ENCODE measurements at places on chromosomes 7 and 10. TPM values are rescaled to one million over a fixed set of nuclear protein-coding genes. Genes with fewer than 3 reads are reported as not detected.

Gene SMO
- 20.0 TPM for total RNA-seq

Gene ANK3
- 21.1 TPM for total RNA-seq

Gene HPS1
- total RNA-seq, result 29.0 TPM

Gene ZNF425
- total RNA-seq, result 7.1 TPM

GRCh38 chr10:63375859-63376258 lies 89.9 kb downstream of the JMJD1C start:
- H3K4me3 ChIP-seq, result no peak overlapping the region
- no peak overlapping the region for H3K27ac ChIP-seq
- H3K27me3 ChIP-seq, result no peaks in the 10 kb centered on the region
- no peak for DNase-seq
- peaks cover 6% of the 10 kb centered on the region for H3K4me1 ChIP-seq
- peaks cover 6% of the 10 kb centered on the region for H3K36me3 ChIP-seq

DNA sequence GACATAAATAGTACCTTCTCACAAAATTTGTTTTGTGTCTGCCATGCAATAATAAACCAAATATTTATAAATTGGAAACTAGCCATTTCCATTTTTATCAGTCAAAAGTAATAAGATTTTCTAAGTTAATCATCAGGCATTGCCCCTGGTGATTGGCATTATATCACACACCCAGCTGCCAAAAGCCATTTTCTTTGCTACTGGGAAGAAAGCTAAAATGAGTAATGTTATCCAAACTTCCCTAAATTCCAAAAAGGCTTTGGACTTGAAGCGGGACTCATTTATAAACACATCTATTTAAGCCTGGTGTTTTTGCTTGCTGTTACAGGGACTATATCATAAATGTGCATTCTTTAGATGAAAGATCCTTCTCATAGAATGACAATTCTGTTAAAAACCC lies 86.0 kb downstream of the AKR1D1 start:
- no peak overlapping the region for H3K4me3 ChIP-seq
- no peak overlapping the region for H3K27ac ChIP-seq
- no peaks in the 10 kb centered on the region for H3K27me3 ChIP-seq
- DNase-seq, result no peak

- peaks cover 6% of the 10 kb centered on the region for H3K4me1 ChIP-seq
- no peak overlapping the region for H3K4me3 ChIP-seq
- no peak overlapping the region for H3K27ac ChIP-seq
- no peaks in the 10 kb centered on the region for H3K36me3 ChIP-seq
- DNase-seq, result no peak
Measured at GRCh38 chr7:102859084-102859798, 53.6 kb upstream of the LRRC17 start.

DNA sequence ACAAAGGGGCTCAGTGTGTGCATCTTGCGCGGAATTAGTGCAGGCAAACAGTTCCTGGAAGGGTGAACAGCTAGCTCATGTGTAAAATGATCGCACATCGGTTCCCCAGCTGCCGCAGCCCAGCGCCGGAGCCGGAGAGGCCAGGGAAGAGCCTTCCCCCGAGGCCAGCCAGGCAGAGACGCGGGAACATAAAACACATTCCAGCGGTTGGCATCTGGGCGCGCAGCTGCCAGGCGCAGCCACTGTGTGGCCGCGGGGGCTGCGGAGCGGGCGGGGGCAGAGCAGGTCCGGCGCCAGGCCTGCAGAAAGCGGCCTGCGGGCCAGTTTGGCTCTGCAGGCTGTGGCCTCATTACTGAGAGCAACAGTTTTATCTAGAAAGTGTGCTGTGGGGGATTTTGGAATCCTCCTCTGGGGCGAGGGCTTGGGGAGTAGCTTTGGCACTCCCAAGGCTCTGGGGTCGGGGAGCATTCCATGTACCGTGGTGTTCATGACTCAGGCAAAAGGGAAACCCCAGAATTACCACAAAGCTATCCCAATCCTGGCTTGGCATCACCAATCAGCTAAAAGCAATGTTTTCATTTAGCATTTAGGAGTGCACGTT lies 74.3 kb downstream of the SAMD9 start:
- H3K27me3 ChIP-seq, result no peaks in the 10 kb centered on the region
- peaks cover 22% of the 10 kb centered on the region for H3K4me1 ChIP-seq
- H3K4me3 ChIP-seq, result peak overlapping the region; percentile 42
- H3K36me3 ChIP-seq, result no peaks in the 10 kb centered on the region
- H3K27ac ChIP-seq, result peak overlapping the region; percentile 90

DNA sequence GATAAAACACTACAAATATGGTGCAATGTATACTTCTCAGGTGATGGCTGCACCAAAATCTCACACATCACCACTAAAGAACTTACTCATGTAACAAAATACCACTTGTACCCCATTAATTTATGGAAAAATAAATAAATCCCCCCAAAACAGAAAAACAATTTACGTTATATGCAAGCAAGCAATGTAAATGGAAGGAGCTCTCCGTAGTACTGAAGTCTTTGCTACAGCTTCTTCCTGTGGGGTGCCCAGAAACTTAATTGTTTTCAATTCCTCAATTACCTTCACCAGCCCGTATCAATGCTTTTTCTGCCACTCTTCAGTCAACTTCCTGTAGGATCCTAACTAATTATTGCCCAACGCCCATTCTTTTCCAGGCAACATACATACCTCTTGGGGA lies 138.1 kb downstream of the RELN start:
- DNase-seq, result peak; percentile 3
- H3K4me1 ChIP-seq, result no peaks in the 10 kb centered on the region
- no peak overlapping the region for H3K27ac ChIP-seq
- no peaks in the 10 kb centered on the region for H3K36me3 ChIP-seq

DNA sequence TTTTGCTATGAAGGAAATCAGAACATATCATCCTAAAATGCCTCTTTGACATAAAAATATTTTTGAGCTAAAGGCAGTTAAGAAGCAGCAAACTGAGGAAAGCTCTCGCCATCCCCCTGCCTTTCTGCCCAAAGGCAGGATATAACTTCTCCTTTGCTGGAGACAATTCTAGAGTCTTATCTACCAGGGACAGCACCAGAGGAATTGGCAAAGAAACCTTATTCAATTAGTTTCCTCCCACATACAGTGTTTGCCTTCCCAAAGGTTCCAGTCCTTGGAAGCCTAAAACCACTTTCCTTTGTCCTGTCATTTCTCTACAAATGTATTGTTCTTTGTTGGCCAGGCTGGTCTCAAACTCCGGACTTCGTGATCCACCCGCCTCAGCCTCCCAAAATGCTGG lies 33.7 kb downstream of the MASTL start:
- H3K4me1 ChIP-seq, result peaks cover 7% of the 10 kb centered on the region
- peaks cover 8% of the 10 kb centered on the region for H3K36me3 ChIP-seq
- no peaks in the 10 kb centered on the region for H3K27me3 ChIP-seq
- no peak for DNase-seq
- H3K27ac ChIP-seq, result no peak overlapping the region

- no peaks in the 10 kb centered on the region for H3K4me1 ChIP-seq
- H3K4me3 ChIP-seq, result no peak overlapping the region
- no peaks in the 10 kb centered on the region for H3K27me3 ChIP-seq
Measured at GRCh38 chr10:112340601-112341000, 33.3 kb upstream of the ACSL5 start.

DNA sequence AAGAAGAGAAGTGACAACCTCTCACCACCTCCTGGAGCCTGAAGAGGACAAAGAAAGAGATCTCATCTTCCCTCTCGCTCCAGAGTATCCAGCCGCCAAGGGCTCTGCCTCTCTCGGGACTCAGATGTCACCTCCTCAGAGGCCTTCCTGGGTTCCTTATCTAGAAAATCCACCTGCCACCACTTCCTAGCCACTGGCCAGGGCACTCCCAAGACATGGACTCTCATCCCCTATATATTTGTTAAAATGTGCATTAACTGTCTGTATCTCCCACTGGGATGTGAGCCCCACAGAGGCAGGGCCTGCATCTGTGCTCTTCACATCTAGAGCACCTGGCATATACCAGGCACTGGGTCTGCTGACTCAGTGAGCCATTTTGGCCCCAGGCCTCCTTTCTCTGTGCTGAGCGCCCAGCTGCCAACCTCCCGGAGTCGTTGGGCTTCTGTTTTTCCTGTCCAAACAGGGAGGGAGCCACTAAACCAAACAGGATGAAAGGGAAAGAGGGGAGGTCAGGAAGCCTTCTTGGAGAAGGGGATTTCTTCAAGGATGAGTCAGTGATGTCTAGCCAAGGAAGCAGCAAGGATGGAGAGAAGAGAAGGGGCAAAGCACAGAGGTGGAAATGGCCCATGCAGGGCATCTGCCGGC lies 58.9 kb downstream of the KCNMA1 start:
- peaks cover 26% of the 10 kb centered on the region for H3K4me1 ChIP-seq
- H3K27ac ChIP-seq, result no peak overlapping the region
- H3K36me3 ChIP-seq, result no peaks in the 10 kb centered on the region
- DNase-seq, result peak; percentile 37

GRCh38 chr7:105002-105401 lies 87.4 kb upstream of the FAM20C start:
- no peak for DNase-seq
- no peak overlapping the region for H3K4me3 ChIP-seq

DNA sequence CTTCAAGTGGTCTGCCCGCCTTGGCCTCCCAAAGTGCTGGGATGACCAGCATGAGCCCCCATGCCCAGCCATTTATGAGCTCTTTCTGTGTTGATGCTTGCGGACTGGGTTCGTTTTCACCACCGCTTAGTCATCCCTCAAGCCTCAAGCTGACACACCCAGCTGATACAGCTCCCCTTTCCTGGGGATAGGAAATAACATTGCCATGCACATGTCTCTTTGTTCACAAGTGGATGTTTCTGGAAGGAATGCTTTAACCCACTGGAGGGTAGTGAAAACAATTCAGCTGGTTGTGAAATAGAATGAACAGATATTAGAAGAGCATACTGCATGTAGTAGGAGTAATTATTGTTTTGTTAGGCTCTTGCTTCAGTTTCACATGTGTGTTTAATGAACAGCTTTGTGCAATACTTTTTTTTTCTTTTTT lies 8.5 kb upstream of the METTL27 start:
- H3K4me1 ChIP-seq, result peaks cover 25% of the 10 kb centered on the region
- no peaks in the 10 kb centered on the region for H3K27me3 ChIP-seq
- DNase-seq, result peak; percentile 99
- peak overlapping the region; percentile 98 for H3K27ac ChIP-seq
- H3K4me3 ChIP-seq, result peak overlapping the region; percentile 8
- H3K36me3 ChIP-seq, result no peaks in the 10 kb centered on the region

- peak; percentile 64 for DNase-seq
- no peak overlapping the region for H3K4me3 ChIP-seq
- H3K27me3 ChIP-seq, result no peaks in the 10 kb centered on the region
Measured at GRCh38 chr7:132138817-132139216, 437.5 kb downstream of the PLXNA4 start.

DNA sequence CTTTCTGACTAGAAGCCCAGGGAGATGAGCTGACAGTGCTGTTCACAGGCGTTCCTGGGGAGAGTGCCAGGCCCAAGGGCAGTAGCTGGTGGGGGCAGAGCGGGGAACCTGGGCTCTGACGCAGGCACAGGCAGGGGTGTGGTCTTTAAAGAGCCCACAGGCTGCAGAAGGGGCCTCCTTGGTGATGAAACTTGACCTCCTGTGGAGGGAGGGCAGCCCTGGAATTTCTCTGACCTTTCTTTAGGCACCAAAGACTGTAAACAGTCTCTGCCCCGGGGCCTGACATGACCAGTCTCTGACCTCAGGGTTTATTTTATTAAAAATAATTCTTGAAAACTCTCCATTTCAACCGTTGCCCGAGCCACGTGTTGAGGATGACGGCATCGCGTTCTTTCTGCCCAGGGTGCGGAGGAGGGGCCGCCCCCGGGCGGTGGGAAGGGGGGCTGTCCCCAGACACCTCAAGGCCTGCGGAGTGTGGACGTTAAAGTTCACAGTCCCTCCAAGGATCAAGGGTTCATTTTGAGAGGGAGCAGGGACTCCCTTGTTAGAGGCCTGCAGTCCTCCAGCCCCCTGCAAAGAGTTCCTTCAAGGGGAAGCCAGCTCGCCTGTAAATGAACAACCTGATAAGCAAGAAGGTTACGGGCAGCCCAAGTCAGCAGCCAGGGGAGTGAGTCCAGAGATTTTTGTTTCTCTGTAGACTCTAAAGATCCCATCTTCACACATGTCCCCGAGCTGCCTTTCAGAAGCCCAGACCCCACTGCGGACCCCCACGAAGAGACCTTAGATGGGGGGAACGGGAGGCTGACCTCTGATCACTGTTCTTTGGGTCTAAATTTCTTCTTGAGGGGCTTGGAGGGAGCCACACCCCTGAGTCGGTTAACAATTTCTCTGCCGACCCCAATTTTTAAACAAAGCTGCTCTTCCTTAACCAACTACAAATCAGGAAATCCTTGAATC lies 128.9 kb downstream of the VIPR2 start:
- no peak overlapping the region for H3K27ac ChIP-seq
- DNase-seq, result no peak
- no peak overlapping the region for H3K4me3 ChIP-seq
- no peaks in the 10 kb centered on the region for H3K36me3 ChIP-seq
- H3K27me3 ChIP-seq, result no peaks in the 10 kb centered on the region

DNA sequence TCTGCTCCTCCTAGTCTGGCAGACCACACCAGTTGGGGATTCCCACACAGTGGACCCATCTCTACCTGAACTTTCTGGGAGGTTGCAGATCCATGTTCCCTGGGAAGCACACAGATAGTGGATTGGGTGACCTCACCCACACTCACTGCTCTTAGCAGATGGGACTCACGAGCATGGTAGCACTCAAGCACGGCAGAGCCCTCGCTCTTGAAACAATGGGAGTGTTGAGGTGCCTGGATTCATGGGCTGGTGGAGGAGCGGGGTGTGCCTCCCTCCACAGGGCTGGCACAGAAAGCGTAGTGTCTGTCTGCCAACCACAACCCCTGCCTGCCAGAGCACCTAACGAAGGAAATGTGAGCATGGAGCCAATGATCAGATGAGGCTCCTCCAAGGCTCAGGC lies 568.0 kb downstream of the POM121L12 start:
- H3K27ac ChIP-seq, result no peak overlapping the region
- no peaks in the 10 kb centered on the region for H3K4me1 ChIP-seq
- H3K4me3 ChIP-seq, result no peak overlapping the region

DNA sequence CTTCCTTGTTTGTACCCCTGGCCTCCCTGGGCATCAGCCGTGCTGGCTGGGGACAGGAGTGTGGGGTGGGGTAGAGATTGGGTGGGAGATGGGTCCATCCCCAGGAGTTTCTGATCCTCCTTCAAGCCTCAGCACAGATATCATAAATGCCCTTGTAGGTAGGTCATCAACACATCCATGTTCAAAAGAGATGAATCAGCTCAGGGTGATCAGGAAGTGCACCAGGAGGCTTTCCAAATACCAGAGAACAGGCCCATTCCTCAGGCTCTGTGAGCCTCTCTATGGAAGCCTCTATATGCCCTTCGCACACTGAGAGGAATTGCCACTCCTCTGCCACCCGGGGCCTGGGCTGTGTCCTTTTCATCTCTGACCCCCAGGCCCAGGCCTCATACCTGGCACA lies 31.9 kb upstream of the ADCYAP1R1 start:
- DNase-seq, result no peak
- no peak overlapping the region for H3K27ac ChIP-seq
- H3K4me3 ChIP-seq, result no peak overlapping the region
- peaks cover 4% of the 10 kb centered on the region for H3K4me1 ChIP-seq
- peaks cover 7% of the 10 kb centered on the region for H3K27me3 ChIP-seq

- H3K4me1 ChIP-seq, result peaks cover 5% of the 10 kb centered on the region
- peak; percentile 75 for DNase-seq
- no peaks in the 10 kb centered on the region for H3K27me3 ChIP-seq
- no peaks in the 10 kb centered on the region for H3K36me3 ChIP-seq
- no peak overlapping the region for H3K27ac ChIP-seq
Measured at GRCh38 chr10:95451568-95452524, 109.3 kb downstream of the SORBS1 start.
